A673 (cell line): ENCODE measurements at places on chromosomes 6 and 20. TPM values are rescaled to one million over a fixed set of nuclear protein-coding genes. Genes with fewer than 3 reads are reported as not detected.

GRCh38 chr20:43938932-43939761 lies 24.5 kb downstream of the TOX2 start:
- H3K4me1 ChIP-seq, result peaks cover 81% of the 10 kb centered on the region
- peak overlapping the region; percentile 78 for H3K27ac ChIP-seq
- H3K36me3 ChIP-seq, result no peaks in the 10 kb centered on the region
- H3K27me3 ChIP-seq, result no peaks in the 10 kb centered on the region
- H3K4me3 ChIP-seq, result peak overlapping the region; percentile 4
- peak; percentile 93 for DNase-seq

- no peaks in the 10 kb centered on the region for H3K36me3 ChIP-seq
- H3K27ac ChIP-seq, result no peak overlapping the region
- H3K4me3 ChIP-seq, result no peak overlapping the region
- H3K4me1 ChIP-seq, result no peaks in the 10 kb centered on the region
Observed at GRCh38 chr6:39007575-39007974, 41.0 kb upstream of the GLP1R start.

- H3K27me3 ChIP-seq, result peaks cover 7% of the 10 kb centered on the region
- H3K36me3 ChIP-seq, result no peaks in the 10 kb centered on the region
- H3K4me1 ChIP-seq, result no peaks in the 10 kb centered on the region
- DNase-seq, result peak; percentile 45
- no peak overlapping the region for H3K4me3 ChIP-seq
Observed at GRCh38 chr6:90435207-90435899, 138.7 kb upstream of the BACH2 start.

DNA sequence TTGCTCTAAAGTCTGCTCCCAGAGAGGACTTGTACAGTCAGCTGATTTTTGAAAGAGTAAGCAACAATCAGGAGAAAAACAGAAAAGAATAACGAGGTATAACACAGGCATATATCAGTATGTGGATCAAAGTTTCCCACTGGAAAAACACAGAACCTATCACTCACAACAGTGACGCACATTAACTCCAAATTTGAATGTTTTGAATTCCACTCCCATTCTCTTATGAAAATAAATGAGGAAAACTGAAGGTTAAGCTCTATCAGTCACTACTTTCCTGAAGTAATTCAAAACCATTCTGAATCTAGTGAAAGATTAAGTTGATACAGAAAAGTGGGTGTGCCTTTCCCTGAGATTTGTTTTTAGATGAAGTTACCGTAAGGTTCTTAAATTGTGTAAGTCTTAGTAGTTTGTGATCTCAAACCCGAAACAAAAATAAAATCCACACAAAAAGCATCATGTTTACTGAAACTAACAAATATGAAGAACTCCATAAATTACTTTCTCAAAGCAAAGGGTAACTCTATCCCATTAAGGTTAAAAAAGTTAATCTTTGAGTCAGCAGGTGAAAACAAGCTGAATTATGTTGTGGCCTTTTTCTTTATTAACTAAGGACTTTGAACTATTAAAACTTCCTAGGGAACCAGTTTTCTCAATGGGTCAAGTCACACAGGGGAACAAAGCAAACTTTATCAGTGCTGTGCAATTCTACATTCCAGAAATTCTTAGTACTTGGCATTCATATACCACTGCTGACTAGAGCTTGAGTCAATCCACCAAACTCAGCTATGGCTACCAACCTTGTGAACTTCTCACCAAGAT lies 115.7 kb downstream of the OGFRL1 start:
- DNase-seq, result peak; percentile 37
- no peak overlapping the region for H3K4me3 ChIP-seq
- H3K36me3 ChIP-seq, result no peaks in the 10 kb centered on the region
- peaks cover 11% of the 10 kb centered on the region for H3K4me1 ChIP-seq

DNA sequence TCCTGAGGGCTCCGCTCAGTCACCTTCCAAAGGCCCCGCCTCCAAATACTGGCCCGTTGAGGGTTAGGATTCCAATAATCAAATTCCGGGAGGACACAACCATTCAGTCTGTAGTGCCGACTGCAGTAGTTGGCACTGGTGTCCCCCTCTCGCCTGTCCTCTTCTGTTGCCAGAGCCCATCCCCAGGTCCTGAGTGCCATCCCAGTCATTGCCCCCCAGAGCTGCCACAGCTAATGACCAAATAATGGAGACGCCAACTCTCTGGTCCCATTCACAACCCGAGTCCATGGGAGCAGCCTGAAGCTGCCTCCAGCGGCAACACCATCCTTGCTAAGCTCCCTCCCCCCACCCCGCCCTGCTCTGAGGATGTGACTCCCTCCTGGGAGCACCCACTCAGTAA lies 115.9 kb downstream of the JPH2 start:
- DNase-seq, result no peak
- H3K4me3 ChIP-seq, result no peak overlapping the region

GRCh38 chr20:45860560-45861220 lies 3.3 kb downstream of the ZSWIM3 start:
- H3K27me3 ChIP-seq, result no peaks in the 10 kb centered on the region
- H3K4me1 ChIP-seq, result peaks cover 5% of the 10 kb centered on the region
- no peak for DNase-seq
- no peak overlapping the region for H3K27ac ChIP-seq
- no peaks in the 10 kb centered on the region for H3K36me3 ChIP-seq

DNA sequence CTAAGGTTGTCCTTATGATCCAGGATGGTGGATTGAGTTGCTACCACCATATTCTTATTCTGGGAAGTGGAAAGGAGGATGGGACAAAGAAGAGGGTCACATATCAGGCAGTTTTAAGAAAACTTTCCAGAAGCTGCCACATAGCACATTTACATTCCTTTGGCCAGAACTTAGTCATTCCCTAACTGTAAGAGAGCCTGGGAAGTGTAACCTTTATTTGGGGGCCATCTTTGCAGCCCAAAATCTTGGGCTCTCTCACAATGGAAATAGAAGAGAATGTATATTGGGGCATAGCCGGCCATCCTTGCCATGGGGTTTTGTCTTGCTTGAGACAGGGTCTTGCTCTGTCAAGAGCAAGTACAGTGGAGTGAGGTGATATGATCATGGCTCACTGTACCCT lies 8.4 kb downstream of the ZNF341 start:
- no peaks in the 10 kb centered on the region for H3K36me3 ChIP-seq
- H3K4me3 ChIP-seq, result no peak overlapping the region
- no peaks in the 10 kb centered on the region for H3K27me3 ChIP-seq
- no peaks in the 10 kb centered on the region for H3K4me1 ChIP-seq

- H3K36me3 ChIP-seq, result no peaks in the 10 kb centered on the region
- no peak overlapping the region for H3K4me3 ChIP-seq
- H3K4me1 ChIP-seq, result no peaks in the 10 kb centered on the region
- H3K27me3 ChIP-seq, result peaks cover 53% of the 10 kb centered on the region
- H3K27ac ChIP-seq, result no peak overlapping the region
- no peak for DNase-seq
Observed at GRCh38 chr20:38842558-38842981, 37.1 kb downstream of the PPP1R16B start.

GRCh38 chr6:26221186-26221585 lies 134.0 kb downstream of the HFE start:
- H3K4me3 ChIP-seq, result no peak overlapping the region
- no peaks in the 10 kb centered on the region for H3K27me3 ChIP-seq
- H3K36me3 ChIP-seq, result peaks cover 8% of the 10 kb centered on the region
- peaks cover 18% of the 10 kb centered on the region for H3K4me1 ChIP-seq

DNA sequence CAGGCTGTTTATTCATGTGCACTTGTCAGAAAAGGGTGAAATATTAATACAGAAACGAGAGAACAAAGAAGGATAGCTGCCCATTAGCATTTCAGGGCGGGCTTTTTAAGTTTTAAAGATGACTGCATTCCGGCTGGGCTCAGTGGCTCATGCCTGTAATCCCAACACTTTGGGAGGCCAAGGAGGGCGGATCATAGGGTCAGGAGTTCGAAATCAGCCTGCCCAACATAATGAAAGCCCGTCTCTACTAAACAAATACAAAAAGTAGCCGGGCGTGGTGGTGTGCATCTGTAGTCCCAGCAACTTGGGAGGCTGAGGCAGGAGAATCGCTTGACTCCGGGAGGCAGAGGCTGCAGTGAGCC lies 130.5 kb downstream of the HFE start:
- H3K4me3 ChIP-seq, result peak overlapping the region; percentile 62
- H3K27ac ChIP-seq, result peak overlapping the region; percentile 92
- H3K36me3 ChIP-seq, result no peaks in the 10 kb centered on the region

DNA sequence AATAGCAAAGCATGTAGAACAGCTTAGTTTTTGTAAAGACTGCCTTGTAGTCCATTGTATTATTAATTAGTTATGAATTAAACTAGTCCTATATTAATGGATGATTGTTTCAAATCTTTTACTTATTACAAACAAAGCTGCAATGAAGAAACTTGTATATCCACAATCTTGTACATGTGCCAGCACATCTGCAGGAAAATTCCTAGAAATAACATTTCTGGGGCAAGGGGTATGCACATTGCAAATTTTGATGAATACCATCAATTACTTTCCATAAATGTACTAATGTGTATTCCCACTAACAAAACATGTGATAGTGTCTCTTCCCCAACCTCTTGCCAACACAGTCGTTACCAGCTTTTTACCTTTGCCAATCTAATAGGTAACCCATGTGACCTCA lies 73.6 kb upstream of the AKAP12 start:
- H3K27ac ChIP-seq, result no peak overlapping the region
- no peak overlapping the region for H3K4me3 ChIP-seq
- no peaks in the 10 kb centered on the region for H3K27me3 ChIP-seq
- H3K36me3 ChIP-seq, result no peaks in the 10 kb centered on the region
- DNase-seq, result no peak

MEI4 gene
- not detected in 2 replicates for total RNA-seq

TMEM244 gene
- total RNA-seq, result not detected in 2 replicates

FOXC1 gene
- total RNA-seq, result 0.49 and 0.50 TPM in 2 replicates

CFAP206 gene
- total RNA-seq, result 0.61 TPM in 1 of 2 replicates, not detected in the other

COL20A1 gene
- total RNA-seq, result not detected in 2 replicates

XKR7 gene
- total RNA-seq, result 0.04 TPM in 1 of 2 replicates, not detected in the other

MCHR2 gene
- total RNA-seq, result not detected in 2 replicates

FKBP1C gene
- 0.28 TPM in 1 of 2 replicates, not detected in the other for total RNA-seq

TAF4 gene
- total RNA-seq, result 32.7 and 37.0 TPM in 2 replicates

CNKSR3 gene
- 10.3 and 10.5 TPM in 2 replicates for total RNA-seq

HDGFL1 gene
- total RNA-seq, result not detected in 2 replicates
